ENCODE measurements at places on chromosomes 7 and 10.

DNA sequence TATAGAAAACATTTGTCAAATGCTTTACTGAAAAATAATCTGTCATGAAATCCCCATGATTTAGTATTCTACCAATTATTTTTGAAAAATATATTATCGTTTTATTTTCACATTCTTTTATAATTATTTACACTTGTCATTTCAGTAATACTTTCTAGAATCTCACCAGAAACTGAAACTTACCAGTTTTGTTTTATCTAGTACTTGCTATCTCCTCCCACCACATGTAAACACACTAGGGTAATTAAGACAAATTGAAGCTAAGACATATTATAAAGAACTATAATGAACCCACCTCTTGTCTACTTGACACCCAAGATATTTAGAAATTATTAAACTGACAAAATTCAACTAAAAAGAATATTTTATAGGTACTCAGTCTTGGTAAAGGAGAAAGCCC lies 51.5 kb upstream of the GRM3 start:
- DNase-seq: no peak

DNA sequence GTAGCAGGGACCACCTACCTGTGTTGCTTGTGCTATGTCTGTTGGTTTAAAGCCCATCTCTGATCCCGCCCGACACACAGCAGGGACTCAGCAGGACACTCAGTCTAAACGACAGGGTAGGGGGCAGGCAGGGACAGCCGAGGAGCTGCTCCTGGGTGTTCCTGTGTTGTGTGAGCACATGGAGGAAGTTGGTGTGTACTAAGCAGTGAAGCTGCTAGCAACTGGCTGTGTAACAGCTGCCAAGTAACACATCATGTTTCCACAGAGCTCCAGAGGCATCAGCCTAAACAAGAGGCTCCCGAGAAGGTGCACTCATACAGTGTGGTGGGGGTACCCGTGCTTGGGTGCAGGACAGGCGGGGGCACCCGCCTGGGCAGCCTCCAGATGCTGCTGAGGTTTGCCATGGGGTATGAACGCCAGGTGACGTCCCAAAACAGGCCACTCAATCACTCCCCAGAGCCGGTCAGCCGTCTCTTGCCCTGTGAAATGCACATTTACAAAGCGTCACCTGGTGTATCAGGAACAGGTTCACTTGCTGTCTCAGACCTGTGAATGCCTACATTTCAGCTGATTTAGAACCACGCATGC lies 59.6 kb downstream of the PTPRN2 start:
- no peak for DNase-seq

- DNase-seq: no peak
These were observed 63.2 kb downstream of the MKI67 start for GRCh38 chr10:128062881-128063563.

DNA sequence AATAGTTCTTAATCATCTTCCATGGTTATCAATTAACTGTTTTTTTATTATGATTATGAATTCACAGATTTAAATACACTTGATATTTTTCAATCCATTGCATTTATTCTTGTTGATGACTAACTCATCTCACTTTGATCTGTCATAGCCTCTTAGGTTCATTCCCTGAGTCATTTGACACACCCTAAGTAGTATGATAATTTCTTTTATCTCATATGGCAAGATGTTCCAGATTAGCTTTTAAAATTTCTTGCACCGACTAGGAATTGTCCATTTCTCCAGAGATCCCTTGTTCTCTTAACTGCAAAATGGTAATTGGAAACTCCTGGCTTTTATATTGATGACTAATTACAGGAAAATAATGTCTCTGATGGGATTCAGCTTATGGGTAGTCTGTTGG lies 87.6 kb upstream of the CCDC6 start:
- DNase-seq: no peak

GRCh38 chr7:141748396-141748795 lies 10.2 kb downstream of the SSBP1 start:
- no peak for DNase-seq

- no peak for DNase-seq
These were observed 72.8 kb upstream of the CUX1 start for GRCh38 chr7:101744588-101744987.

DNA sequence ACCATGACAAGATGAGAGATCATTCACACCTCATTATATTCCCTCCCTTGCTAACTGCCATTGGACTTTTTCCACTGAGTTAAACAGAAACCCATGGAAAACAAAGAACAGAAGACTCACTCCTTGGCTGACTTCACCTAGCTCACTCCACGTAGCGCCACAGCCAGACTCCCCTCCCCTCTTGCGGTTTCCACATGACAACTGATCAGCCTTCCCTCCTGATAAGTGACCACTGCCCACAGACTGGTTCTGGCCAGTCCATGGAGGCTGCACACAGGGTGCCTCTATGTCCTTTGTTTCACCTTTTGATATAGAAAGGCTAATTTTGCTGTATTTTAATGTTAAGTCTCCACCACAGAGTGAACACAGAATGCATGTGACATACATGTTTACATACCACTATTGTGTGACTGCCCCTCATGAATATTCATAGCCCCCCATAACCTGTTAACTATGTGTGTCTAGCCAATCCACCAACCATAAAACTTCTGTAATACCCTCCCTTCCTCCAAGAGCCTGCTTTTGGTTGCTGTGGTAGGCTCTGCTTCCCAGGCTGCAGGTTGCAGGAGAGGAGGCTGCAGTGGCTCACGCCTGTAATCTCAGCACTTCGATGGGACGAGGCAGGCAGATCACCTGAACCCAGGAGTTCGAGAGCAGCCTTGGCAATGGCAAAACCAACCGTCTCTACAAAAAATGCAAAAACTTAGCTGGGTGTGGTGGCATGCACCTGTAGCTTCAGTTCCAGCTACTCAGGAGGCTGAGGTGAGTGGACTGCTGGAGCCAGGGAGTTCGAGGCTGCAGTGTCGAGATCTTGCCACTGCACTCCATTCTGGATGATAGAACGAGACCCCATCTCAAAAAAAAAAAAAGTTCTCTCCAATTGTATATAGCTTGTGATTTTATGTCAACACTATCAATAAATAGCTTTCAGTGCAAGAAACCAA lies 10.0 kb upstream of the IFIT5 start:
- DNase-seq: no peak

DNA sequence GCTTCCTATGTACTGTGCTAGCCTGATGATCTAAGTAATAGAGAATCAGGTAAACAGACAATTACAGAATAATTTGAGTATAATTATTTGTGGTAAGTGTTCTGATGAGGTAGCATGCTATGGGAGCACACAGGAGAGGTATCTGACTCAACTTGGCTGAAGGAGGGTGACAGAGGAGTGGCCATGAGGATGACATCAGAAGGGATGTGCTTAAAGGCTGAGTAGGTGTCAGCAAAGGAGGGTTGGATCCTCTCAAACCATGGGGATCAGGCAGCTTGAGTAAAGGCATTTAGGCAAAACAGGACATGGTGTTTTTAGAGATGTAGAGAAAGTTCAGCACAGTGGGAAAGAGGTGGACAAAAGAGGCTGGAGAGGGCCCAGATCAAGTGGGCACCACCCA lies 29.0 kb downstream of the KLHDC10 start:
- DNase-seq: no peak

GRCh38 chr7:27194686-27195379 lies 5.1 kb downstream of the HOXA13 start:
- no peak for DNase-seq

DNA sequence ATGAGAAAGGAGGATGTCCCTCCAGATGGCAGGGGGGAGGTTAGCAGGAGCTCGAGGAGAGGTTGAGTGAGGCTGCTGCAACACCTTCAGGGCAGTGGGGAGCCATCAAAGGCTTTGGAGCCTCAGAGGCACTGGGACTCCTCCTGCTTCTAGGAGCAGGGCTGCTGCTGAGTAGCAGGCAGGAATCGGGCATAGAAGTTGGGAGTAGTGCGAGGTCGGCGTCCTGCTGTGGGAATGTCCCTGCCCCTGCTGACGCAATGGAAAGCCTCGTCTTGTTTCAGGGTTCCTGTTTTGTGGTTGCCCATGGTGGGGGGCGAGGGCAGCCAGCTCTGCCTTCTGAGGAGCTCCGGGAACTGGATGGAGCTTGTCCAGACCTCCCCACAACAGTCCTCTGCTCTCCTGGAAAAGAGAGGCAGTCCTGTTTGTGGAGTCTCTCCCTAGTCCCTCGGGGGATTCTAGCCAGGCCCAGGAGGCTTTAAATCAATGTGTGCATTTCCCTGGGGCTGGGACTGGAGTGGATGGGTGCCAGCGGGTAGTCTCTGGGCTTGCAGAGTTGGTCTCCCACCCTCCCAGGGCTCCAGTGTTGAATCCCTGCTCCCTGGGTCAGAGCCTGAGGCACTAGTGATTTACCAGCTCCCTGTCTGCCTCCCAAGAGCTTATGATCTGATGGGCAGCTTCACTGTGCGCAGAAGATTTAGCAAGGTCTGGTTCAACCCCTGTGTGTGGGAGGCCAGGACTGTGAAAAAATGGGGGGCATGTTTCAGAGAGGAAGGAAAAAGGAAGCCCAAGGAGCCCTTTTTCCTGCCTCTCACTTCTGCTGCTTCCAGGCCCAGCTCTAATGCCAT lies 98.7 kb upstream of the PPIF start:
- DNase-seq: no peak

DNA sequence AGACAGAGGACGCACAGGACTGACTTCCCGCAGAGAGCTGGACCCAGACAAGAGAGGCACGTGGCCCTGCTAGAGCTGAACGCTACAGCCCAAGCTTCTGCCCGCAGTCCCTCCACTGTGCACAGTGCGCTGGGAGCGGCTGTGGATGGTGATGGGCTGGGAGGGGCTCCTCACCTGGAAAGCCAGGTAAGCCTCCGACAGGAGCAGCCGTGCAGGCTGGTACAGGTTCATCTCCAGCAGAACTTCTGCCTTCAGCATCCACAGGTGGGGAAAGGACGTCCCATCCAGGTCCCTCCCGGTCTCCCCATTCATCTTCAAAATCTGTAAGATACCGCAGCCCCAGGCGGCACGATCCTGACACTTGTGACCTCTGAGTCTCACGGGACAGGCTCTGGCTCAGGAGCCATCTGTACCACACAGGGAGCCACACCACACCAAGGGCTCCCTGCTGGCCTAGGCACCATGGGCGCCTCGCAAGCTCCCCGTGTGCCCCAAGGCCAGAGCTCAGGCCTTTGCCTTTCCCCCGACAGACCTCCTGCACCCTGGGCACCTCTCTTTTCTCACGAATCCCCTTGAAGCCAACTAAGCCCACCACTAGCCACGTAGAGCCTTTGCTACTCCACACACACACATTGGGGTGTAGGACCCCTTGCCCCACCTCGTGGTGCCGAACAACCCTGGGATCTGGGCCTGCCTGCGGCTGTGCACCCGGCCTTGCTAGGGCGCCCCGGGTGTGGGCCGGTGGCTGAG lies 76.3 kb downstream of the CFAP46 start:
- no peak for DNase-seq

- no peak for DNase-seq
These were observed 5.3 kb upstream of the KCNIP2 start for GRCh38 chr10:101848894-101849351.
